MV-4-11 (cell line): ENCODE measurements at places on chromosomes 11 and 22.

DNA sequence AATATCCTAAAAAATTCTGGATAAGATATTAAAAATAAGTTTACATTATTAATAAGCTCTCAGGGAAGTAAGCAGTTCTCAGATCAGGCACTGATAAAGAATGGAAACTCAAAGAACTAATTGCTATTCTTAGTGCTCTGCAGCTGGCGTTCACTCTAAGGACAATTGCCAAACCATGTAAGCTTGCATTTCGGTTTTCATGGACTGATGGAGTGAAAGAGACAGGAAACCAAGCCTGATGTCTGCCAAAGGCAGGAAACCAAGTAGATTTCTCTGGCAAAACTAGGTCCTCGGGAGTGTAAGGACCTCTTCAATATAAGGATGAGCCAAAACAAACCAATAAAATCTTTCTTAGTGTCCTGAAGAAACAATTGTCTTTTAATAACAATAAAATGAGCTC, 355.2 kb downstream of the RAB38 start:
- DNase-seq = no peak

- no peak for DNase-seq
Observed at GRCh38 chr11:132231656-132232347, 861.4 kb downstream of the NTM start.

DNA sequence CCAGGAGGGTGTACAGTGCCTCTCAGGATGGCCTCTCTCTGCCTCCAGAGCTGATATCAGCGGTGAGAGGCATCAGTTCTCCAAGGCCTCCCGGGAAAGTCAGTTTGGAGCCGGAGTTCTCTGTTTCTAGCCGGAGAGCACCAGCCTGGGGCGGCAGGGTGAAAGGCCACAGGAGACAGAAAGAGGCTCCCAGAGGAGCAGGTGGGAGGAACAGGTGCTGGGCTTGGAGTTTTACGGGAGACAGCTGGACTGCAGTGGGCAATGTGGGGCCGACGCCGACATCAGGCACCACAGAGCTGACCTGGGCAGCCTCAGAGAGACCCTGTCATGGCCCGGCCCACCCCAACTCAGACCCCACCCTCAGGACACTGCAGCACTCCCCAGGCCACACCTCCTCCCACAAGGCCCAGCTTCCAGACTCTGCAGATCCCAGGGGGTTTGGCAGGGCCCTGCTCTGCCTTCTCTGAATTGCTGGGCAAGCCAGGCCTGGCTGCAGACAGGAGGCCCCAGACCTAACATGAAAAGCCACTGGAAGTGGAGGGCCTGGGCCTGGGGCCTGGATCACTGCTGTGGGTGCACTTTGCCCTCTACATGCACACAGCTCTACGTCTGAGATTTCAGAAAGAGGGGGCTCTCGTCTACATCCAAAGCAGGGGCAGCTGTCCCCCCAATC, 885.6 kb downstream of the BRD1 start:
- DNase-seq = no peak

DNA sequence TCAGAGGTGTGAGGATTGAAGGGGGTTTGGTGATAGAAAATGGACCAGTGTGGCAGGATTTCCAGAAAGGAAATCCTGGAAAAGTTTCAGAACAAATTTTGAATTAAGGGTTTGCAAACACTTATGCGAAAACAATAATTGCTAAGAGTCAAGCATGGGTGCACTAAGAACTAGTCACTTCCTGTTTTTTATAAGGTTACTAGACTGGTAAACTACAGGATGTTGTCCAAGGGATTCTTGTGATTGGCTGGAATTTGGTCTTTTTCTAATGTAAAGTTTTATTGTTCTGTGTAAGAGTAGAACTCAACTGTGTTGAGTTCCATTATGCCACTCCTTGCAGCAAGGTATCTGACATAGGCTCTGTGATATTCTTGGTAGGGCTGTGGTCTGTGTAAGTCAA, 54.1 kb downstream of the LIF start:
- DNase-seq = peak; percentile 58

DNA sequence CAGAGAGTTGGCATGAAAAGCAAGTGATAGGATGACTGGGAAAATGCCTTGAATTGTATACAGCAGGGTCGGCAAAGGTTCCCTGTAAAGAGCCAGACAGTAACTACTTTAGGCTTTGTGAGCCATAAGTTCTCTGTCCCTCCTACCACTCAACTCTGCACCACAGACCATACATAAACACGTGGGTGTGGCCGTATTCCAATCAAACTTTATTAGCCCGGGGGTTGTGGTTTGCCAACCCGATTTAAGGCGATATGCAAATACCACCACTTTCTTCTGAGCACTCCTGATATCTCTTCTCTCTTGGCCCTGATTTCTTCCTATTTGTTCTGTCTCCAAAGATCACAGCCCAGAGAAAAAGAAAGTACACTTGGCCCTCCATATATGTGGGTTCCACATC, 87.5 kb downstream of the MN1 start:
- DNase-seq = no peak

DNA sequence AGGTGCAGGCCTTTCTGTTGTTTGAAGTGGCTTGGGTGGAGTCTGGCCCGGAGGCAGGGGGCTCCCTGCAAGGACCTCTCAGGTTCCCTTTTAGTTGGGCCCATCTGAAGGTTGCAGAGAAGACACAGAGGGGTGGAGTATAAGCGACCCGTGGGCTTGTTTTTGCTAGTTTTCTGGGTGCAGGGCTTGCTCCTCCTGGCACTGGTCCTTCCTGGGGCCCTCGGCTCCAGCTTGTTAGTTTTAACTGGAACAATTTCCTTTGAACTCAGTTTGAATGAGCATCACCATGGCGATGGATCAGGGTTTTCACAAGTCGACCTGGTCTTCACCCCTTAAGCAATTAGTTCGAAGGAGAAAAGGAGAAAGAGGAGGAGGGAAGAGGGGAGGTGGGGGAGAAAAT, 28.5 kb upstream of the OAF start:
- DNase-seq = no peak

GRCh38 chr22:39773503-39773902, 120.1 kb downstream of the ENTHD1 start:
- DNase-seq = no peak
